ENCODE measurements at places on chromosomes 3 and 15. TPM values are rescaled to one million over a fixed set of nuclear protein-coding genes. Genes with fewer than 3 reads are reported as not detected.

DNA sequence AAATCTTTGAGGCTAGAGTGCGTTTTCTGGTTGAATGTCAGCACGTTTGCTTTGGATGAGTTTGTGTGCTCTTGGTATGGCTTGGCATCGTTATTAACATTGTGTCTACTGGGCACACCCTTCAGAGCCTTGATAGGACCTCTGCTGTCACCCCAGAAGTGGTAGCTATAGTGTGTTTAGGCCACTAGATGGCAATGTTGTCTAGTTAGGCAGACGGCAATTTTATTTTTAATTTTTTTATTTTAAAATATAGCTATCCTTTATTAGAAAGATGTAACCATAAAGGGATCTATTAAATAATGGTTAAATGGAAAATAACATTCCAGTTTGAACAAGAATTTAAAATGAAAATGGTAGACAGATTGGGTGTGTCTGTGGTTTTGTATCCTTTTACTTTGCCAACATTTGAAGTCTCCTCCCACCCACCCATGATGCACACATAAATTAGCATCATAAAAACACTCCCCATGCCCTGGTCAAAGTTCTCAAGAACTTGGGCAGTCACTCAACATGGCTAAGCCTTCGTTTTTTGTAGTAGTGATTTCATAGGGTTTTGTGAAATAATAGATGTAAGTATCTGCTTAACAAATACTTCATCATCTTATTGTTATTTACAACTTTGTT lies 200.7 kb downstream of the KCNH8 start:
- H3K27ac ChIP-seq = no peak overlapping the region
- no peak overlapping the region for H3K4me3 ChIP-seq
- no peak for DNase-seq
- H3K4me1 ChIP-seq = no peaks in the 10 kb centered on the region
- no peaks in the 10 kb centered on the region for H3K36me3 ChIP-seq

PARP14 gene
- 46.8 TPM for total RNA-seq

DNA sequence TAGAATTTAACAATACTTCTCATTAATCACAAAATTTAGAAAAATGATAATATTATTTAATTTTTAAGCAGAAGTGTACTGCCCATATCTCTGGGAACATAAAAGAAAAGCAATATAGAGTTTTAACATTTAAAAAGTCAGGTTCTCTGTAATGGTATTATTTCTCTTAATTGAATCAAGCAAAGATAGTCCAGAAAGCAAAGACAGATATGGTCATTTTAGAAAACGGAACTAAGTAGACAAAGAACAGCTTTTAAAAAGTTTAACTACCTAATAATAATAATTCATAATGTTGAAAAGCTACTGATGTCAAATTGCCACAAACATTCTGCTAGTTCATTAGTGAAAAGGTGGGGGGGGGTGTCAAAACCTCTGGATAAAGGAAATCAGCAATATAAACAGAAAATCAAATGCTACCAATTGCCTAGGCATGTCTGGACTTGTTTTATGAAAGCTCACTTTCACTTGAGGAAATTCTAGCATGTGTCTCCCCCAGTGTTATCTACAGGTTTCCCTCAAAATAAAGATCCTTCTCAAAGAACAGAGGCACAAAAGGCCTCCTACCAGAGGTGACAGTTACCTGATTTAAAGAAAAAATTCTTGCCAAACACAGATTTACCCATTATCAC lies 1.7 kb downstream of the ZMAT3 start:
- no peaks in the 10 kb centered on the region for H3K27me3 ChIP-seq
- peaks cover 28% of the 10 kb centered on the region for H3K4me1 ChIP-seq
- H3K27ac ChIP-seq = peak overlapping the region; percentile 14
- H3K36me3 ChIP-seq = peaks cover 3% of the 10 kb centered on the region
- DNase-seq = no peak

DNA sequence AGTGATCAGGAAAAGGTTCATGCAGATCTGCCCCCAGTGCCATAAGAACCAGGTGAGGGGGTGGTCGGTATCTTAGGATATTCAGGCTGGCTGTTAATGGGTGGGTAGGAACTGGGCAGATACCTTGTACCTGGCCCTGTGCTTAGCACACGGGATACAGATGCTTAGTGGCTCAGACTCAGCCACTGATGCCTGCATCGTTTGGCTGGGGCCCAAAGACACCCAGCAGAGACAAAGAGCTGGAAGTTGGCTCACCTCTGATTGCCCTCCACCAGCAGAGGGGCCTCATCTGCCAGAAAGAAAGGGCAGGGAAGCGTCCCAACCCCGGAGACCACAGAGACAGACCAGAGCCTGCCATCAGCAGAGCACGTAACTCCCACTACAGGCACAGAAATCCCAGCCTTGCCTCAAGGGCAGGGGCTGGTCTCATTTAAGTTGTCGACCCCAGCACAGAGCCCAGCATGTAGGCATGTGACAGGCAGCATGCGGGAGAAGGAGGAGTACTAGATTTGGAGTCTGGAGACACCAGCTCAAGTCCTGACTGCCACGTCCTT lies 64.1 kb upstream of the SLC6A1 start:
- H3K36me3 ChIP-seq = no peaks in the 10 kb centered on the region
- peaks cover 10% of the 10 kb centered on the region for H3K27me3 ChIP-seq
- no peak for DNase-seq

- no peaks in the 10 kb centered on the region for H3K36me3 ChIP-seq
- H3K27ac ChIP-seq = no peak overlapping the region
- no peaks in the 10 kb centered on the region for H3K4me1 ChIP-seq
- DNase-seq = no peak
- no peaks in the 10 kb centered on the region for H3K27me3 ChIP-seq
These were observed 290.5 kb upstream of the VEPH1 start for GRCh38 chr3:157793745-157794144.

TMEM158 gene
- total RNA-seq = 0.25 TPM

CAPN3 gene
- 10.6 TPM for total RNA-seq

- H3K4me3 ChIP-seq = no peak overlapping the region
- H3K27ac ChIP-seq = no peak overlapping the region
- H3K27me3 ChIP-seq = no peaks in the 10 kb centered on the region
These were observed 221.4 kb downstream of the TLE3 start for GRCh38 chr15:69876064-69876940.

SGO1 gene
- total RNA-seq = 1.0 TPM

NAALADL2 gene
- not detected for total RNA-seq

GOLGA8T gene
- 0.17 TPM for total RNA-seq

DNA sequence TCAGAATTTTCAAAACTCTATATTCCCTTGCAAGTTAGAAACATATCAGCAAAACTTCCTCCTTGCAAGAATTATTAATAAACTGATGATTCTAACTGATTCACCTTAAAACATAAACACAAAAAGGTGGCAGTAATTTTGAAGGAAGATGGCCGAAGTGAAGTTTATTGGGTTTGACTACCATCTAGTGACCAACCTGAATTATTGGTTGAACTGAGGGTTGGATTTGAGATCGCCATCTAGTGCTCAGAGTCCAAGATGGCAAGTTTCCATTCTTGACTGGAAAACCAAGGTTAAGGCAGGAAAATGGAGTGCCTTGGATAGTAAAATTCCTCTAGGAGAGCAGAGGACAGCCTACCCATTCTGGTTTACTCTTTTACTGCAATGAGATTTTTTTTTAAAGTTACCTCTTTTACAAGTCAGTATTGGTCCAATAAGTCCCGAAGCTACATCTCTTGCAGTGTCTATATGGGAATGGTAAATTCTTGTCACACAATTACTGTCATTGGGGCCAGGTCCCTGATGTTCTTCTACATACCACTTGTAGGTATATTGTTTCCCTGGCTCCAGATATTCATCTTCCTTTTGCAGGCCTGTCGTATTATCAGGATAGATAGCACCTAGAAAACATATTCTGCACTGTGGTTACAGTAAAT lies 51.6 kb upstream of the CP start:
- no peaks in the 10 kb centered on the region for H3K36me3 ChIP-seq
- H3K4me3 ChIP-seq = no peak overlapping the region
- H3K27me3 ChIP-seq = peaks cover 6% of the 10 kb centered on the region
- no peak for DNase-seq
- no peak overlapping the region for H3K27ac ChIP-seq

DNA sequence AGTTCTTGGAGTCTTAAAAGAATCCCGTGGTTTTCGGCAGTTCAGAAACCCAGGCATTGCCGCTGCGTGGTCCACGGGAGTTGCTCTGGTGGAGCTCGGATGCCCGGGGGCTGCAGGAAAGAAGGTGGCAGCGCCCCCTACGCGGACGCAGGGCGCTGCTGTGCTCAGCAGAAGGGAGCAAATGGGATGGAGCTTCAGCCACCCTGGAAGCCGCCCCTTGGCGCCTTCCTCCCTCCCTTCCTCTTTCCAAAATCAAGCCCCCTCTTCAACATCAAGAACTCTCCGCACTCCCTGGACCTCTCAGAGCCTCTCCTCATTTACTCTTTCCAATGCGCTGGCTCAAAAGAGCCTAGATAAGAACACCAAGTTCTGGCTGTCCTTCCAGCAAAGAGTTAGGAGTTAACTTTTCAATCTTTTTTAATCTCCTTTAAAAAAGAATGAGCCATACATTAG lies 880 bp upstream of the CHRNA7 start:
- H3K36me3 ChIP-seq = peaks cover 3% of the 10 kb centered on the region
- H3K27me3 ChIP-seq = peaks cover 77% of the 10 kb centered on the region
- DNase-seq = no peak
- H3K27ac ChIP-seq = no peak overlapping the region
- peaks cover 13% of the 10 kb centered on the region for H3K4me1 ChIP-seq

- no peak overlapping the region for H3K27ac ChIP-seq
- DNase-seq = no peak
- peaks cover 6% of the 10 kb centered on the region for H3K4me1 ChIP-seq
- H3K4me3 ChIP-seq = no peak overlapping the region
- peaks cover 3% of the 10 kb centered on the region for H3K36me3 ChIP-seq
These were observed 37.6 kb upstream of the EPHB3 start for GRCh38 chr3:184523825-184524615.

- H3K27ac ChIP-seq = no peak overlapping the region
- no peaks in the 10 kb centered on the region for H3K27me3 ChIP-seq
- peaks cover 13% of the 10 kb centered on the region for H3K36me3 ChIP-seq
These were observed 43.1 kb downstream of the MTHFS start for GRCh38 chr15:79853492-79854328.

DNA sequence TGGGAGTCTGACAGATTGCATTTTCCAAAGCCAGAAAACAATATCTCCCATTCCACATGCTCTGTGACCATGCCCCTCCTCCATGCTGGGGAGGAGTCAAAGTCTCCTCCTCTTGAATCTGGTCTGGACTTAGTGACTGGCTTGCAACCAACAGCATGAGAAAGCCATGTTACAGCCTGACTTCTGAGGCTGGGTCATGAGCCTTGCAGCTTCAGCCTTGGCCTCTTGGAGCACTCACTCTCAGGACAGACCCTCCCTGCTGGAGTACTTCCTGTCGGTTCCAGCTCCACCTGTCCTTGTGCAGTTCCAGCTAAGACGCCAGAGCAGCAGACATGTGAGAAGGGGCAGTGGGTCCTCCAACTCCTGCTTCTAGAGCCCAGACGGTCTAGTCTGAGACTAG lies 49.7 kb upstream of the RBSN start:
- H3K27ac ChIP-seq = no peak overlapping the region
- DNase-seq = no peak
- H3K4me1 ChIP-seq = no peaks in the 10 kb centered on the region

PRSS50 gene
- not detected for total RNA-seq

- H3K36me3 ChIP-seq = no peaks in the 10 kb centered on the region
- peak overlapping the region; percentile 75 for H3K4me3 ChIP-seq
- peaks cover 26% of the 10 kb centered on the region for H3K4me1 ChIP-seq
These were observed 2.1 kb downstream of the AMIGO3 start for GRCh38 chr3:49717211-49717958.

CCDC39 gene
- total RNA-seq = not detected

- H3K27me3 ChIP-seq = peaks cover 41% of the 10 kb centered on the region
- DNase-seq = no peak
- no peaks in the 10 kb centered on the region for H3K36me3 ChIP-seq
- peaks cover 19% of the 10 kb centered on the region for H3K4me1 ChIP-seq
- H3K27ac ChIP-seq = no peak overlapping the region
These were observed 4.4 kb upstream of the VIPR1 start for GRCh38 chr3:42498034-42498433.

GRCh38 chr3:171088496-171088895 lies 62.0 kb upstream of the SLC2A2 start:
- DNase-seq = no peak
- peaks cover 6% of the 10 kb centered on the region for H3K4me1 ChIP-seq
- H3K27me3 ChIP-seq = no peaks in the 10 kb centered on the region
- peaks cover 16% of the 10 kb centered on the region for H3K36me3 ChIP-seq
- H3K27ac ChIP-seq = peak overlapping the region; percentile 62
- H3K4me3 ChIP-seq = no peak overlapping the region

GRCh38 chr3:126983653-126984390 lies 907 bp downstream of the PLXNA1 start:
- peak overlapping the region; percentile 50 for H3K4me3 ChIP-seq
- DNase-seq = peak; percentile 37
- peaks cover 4% of the 10 kb centered on the region for H3K27me3 ChIP-seq
- H3K27ac ChIP-seq = peak overlapping the region; percentile 65

PAK6 gene
- total RNA-seq = not detected

STRC gene
- total RNA-seq = 1.8 TPM

DNA sequence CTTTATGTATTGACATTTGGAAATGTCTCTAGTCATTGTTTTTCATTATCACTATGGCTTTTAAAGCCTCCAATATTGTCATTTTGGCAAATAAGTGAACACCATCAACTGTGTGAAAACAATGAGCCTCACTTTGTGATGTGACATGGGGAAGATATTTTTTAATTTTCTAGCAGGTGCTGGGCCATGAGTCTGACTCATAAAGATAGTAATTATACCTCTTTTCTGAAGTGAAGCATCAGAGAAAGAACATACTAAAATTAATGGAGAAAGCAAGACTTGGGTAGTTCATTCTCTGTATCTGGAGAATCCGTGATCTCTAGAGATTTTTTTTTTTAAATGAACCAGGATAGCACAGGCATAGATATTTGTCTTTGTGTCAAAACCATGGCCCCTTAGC lies 100.8 kb downstream of the CCNL1 start:
- no peak overlapping the region for H3K27ac ChIP-seq
- H3K4me3 ChIP-seq = no peak overlapping the region
- H3K4me1 ChIP-seq = peaks cover 7% of the 10 kb centered on the region

ACTL6A gene
- 31.7 TPM for total RNA-seq

- H3K36me3 ChIP-seq = no peaks in the 10 kb centered on the region
- peaks cover 38% of the 10 kb centered on the region for H3K4me1 ChIP-seq
- no peak overlapping the region for H3K4me3 ChIP-seq
These were observed 47.4 kb downstream of the CPN2 start for GRCh38 chr3:194303749-194304148.

DNA sequence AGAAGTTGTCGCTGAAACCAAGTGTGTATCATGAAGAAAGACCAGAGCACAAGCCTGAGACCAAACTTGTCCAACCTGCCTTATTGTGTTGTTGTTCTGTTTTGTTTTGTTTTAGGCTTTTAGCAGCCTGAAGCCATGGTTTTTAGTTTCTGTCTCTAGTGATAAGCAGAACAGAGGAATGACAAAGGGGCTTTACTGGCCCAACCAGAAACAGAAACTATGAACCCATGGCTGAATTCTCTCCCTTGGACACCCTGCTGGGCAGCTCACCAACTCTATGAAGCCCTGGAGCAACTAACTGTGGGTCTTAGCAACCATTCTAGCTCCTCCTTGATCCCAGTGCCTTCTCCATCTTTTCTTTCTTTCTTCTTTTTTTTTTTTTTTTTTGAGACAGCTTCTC lies 30.3 kb downstream of the HCLS1 start:
- H3K27ac ChIP-seq = peak overlapping the region; percentile 79
- H3K4me3 ChIP-seq = no peak overlapping the region
- no peaks in the 10 kb centered on the region for H3K27me3 ChIP-seq
- H3K4me1 ChIP-seq = peaks cover 10% of the 10 kb centered on the region

- H3K36me3 ChIP-seq = no peaks in the 10 kb centered on the region
- peaks cover 5% of the 10 kb centered on the region for H3K27me3 ChIP-seq
- H3K4me3 ChIP-seq = no peak overlapping the region
These were observed 353.0 kb upstream of the SATB1 start for GRCh38 chr3:18778094-18778493.
